ENCODE measurements at places on chromosomes 1 and 21.

- no peak for DNase-seq
Measured at GRCh38 chr21:25508364-25508763, 98.9 kb downstream of the MRPL39 start.

DNA sequence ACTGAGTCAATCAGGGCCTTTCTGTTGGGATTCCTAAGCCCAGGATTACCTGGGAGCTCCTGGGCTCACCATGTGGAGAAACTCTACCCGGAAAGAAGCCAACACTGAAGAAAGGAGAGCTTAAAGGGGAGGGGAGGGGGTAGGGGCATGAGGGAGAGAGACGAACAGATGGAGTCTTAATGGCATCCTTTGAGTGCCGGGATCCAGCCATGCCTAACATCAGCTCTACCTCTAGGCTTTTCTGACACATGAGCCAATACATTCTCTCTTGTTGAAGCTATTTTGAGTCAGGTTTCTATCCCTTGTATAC, 75.0 kb downstream of the NPHP4 start:
- no peak for DNase-seq

- no peak for DNase-seq
Measured at GRCh38 chr1:160271025-160271424, 8.7 kb upstream of the DCAF8 start.

DNA sequence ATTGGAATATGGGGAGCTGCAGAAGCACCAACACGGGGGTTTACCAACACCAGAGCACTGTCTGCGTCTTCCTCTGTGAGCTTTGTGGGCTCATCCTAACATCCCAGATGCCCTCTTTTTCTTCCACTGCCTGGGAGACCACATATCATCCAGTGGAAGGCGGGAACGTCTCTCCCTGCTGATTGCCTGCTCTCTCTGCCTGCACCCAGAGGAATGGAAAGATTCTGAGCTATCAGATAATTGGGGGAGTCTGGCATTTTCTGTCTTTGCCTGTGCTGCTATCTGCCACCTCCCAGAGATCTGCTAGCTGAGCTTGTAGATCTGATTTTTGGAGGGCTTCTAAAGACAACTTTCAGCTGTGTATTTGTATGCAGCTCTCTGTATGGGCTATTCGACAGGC, 166.2 kb upstream of the PLXNA2 start:
- no peak for DNase-seq

- DNase-seq, result no peak
Measured at GRCh38 chr1:29145739-29146437, 22.2 kb upstream of the TMEM200B start.

- DNase-seq, result no peak
Measured at GRCh38 chr1:7247791-7248548, 462.7 kb downstream of the CAMTA1 start.

DNA sequence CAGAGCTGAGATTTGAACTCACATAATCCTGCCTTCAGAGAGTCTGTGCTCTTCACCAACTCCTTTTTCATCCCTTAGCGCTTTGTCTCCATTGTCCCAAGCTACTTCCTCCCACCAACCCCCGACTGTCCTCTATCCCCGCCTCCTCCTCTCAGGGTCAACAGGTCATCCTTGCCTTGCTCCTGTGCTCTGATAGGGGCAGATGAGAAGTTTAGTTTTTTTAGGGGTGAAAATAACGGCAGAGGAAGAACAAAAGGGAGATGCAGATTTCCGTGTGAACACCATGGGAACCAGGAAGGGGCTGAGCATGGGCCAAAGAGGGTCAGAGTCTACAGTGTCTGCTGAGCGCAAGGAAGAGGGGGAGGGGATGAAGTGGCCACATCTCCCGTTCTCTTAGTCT, 31.9 kb downstream of the GLUL start:
- DNase-seq, result no peak

GRCh38 chr1:164137273-164137925, 421.6 kb upstream of the PBX1 start:
- DNase-seq, result no peak

- DNase-seq, result no peak
Measured at GRCh38 chr1:228013935-228014930, 7.4 kb downstream of the WNT3A start.

DNA sequence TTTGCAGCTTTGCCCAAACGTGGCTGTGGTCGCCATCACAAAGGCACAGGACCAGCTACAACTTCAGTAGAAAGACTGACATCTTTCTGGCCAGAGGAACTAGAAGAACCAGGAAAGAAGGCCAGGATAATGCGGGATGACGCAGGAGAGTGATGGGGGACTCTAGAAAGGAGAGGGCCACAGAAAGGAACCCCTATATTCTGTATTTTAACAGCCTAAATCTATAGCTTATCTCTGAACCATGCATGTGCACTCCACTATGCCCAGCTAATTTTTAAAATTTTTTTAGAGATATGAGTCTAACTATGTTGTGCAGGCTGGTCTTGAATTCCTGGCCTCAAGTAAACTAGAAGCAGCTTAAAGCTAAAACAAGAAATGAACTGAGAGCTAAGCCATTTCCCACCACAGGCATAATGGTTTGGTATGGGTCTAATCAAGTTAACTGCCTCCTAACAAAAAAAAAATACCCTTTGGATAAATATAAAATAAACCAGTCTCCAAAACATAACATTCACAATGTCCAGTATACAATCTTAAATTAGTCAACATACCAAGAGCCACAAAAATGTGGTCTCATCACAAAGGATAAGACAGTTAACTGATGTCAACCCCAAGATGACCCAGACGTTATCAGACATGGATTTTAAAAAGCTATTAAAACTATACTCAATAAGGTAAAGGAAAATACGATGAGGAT, 18.0 kb downstream of the LTN1 start:
- no peak for DNase-seq

GRCh38 chr1:119551218-119551617, 44.2 kb downstream of the HSD3B1 start:
- DNase-seq, result no peak

GRCh38 chr1:38131024-38131585, 84.5 kb upstream of the POU3F1 start:
- DNase-seq, result no peak

DNA sequence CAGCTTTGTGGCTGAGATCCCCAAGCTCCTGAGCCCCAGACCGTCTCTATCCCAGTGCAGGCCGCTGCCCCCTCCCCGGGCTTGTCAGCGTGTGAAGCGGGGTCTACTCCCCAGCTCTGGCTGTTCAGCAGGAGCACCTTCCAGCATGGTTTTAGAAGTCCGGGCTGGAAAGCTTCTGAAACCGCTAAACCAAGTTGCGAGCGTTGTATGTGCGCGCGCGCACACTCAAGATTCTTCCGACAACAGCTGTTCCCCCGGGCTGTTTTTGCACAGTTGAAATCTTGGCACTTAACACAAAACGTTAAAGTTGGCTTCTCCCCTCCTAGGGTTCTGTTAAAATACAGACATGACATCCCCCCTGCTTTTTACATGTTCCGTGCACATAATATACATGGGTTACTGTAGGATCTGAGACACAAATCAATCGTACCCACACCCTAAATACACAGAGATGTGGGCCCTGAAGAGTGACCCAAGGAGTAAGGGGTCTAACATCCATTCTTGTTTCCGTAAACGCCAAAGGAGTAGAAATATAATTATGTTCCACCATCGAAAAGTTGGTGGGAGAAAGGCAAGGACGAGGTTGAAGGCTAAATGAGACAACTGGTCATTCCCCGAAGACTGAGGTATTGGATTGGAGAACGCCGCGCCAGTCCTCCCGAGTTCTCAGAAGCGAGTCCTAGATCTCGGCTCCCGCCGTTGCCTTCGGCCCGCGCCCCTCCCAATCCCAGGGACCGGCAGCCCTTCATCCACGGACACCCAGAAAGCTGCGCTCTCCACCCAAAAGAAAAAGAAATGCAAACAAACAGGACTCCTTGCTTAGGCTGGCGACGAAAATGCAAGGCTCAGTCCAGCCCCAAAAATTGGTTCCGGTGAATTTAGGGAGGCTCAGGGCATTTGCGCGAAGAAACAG, 1.3 kb downstream of the TBX15 start:
- no peak for DNase-seq

DNA sequence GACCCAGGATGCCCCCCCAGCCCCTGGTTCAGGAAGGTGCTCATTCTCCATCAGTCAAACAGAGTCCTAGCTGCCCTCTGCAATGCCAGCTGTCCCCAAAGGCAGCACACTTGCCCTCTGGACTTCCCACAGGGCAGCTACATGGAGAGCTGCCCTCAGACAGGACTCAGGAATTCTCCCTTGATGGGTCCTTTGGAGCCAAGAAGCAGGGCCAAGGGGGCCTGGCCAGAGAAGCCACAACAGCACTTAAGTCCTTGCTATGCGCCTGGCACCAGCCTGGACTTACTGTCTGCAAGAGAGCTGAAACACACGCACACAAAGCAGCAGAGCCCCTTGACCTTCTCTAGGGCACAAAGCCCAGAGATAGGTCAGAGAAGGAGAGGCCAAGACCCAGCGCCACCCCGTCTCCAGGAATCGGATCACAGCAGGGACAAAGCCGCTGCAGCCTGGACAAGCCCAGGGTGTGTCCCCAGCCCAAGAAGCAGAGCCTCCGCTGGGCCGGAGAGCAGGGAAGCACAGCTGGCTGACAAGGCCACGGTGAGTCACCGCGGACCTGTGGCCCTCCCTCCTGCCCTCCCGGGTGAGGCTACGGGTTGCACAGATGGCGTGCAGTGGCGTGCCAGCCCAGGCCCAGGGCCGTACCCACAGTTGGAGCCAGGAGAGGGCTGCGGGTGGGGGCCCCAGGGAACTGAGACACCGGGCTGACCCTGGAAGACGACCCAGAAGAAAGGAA, 1.7 kb downstream of the WNT9A start:
- no peak for DNase-seq

- DNase-seq, result no peak
Measured at GRCh38 chr1:1212780-1213344, 1.1 kb downstream of the TNFRSF4 start.

DNA sequence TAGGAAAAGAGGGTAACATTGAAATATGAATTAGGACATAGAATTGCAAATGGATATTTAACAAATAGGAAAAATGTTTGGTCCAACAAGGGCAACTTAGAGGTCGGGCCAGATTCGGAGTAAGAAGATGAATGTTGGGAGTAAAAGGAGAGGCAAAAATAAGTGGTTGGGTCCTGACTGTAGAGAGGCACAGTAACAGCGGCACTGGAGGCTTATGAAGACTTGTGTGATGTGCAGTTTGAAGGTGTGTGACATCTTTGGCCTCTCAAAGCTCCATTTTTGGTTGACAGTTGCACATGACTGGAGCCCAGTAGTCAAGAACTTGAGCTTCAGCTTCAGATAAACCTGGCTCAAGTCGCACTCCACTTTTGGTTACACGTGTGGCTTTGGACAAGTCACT, 109.9 kb upstream of the PAXBP1 start:
- no peak for DNase-seq

Measured in activated T-cell treated with anti-CD3 and anti-CD28 coated beads for 48 hours (primary cell).